ENCODE measurements at places on chromosomes 12 and 14.

DNA sequence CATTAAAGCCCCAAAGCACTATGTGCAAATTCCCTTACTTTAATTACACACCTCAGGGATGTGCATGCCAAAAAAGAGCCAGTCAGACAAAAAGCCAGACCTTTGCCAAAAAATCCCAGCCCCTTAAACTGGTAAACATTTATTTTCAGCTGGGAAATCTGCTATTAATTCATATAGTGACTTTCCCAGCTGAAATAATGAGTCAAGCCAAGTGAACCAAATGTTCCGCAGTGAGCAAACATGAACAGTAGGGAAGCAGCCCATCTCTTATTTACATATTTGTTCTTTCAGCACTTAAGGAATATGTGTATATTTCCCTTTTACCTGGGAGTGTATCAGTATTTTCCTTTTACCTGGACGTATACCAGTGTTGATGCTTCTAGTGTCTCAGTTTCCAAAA is 44.0 kb upstream of the OTX2 start:
- DNase-seq = no peak

DNA sequence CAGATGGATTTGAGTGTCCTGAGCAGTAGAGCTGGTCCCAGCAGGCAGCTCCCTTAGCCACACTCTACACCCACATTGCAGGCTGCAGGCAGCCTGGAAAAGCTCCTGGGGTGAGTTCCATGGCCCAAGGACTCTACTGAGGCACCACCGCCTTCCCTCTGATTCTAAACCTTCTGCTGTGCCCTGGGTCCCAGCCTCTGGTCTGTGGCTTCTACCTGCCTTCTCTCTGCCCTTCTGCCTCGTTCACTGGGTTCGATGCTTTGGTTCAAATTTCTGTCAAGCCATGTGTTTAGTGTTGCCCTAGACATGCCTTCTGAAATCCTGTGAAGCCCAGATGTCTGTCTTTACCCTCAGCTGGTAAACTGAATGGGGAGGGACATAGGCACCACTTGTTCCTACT is 1.5 kb upstream of the FGF6 start:
- DNase-seq = no peak

DNA sequence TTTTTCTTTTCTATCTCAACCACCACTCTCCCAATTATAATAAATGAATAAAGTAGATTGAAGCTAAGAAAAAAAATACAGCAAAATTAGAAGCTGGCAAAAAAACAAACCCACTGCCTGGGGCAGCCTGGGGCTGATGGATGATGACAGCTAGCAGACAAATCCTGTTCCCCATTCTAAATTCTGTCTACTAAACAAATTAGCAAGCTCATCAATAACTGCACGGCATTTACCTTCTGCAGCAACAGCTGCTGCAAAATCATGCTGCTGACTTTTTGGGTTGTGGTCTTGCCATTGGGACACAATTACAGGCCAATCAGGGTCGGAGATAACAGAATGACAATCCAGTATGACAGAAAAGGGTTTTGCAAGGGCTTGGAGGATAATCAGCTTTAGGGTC is 443.6 kb upstream of the SOX5 start:
- no peak for DNase-seq

DNA sequence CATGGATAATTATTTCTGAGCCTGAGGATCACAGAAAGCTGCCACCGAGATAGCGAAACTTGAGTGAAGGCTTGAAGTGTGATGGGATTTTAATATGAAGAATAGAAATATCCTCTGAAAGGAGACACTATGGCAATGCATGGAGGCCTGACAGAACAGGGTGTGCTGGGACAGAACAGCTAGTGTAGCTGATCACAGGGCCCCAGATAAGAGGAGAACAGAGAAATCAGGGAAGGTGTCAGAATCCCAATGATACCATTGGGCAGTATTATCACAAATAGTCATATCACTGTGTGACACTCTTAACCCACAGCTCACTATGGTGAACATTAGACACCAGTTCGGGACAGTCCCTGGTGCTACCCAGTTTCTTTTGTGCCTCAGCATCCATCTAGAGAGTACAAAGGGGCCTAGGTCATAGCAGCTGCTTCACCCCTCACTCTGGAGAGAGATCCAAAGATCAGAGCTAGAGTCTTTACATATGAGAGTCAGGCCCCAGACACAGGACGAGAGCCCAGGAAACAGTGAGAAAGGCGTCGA is 506 bp upstream of the OR10P1 start:
- DNase-seq = no peak

DNA sequence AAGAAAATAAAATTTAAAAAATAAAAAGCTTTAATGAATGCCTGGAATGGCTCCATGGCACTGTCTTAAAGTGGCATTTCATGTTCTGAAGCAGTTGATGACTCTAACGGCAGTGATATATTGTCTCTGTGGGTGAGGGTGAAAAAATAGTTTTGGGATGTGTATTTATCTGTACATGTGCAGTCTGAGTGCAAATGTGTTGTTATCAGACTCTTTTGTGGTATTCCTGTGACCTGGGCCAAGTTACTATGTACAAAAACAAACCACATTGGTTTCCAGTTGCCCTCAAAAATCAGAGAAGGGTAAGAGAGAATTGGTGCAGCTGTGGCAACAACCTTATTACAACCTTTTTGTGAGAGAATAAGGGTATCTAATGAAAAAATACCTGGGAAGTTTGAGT is 81.7 kb upstream of the CCDC91 start:
- no peak for DNase-seq

GRCh38 chr12:25438638-25439037 is 114.4 kb downstream of the LMNTD1 start:
- no peak for DNase-seq

GRCh38 chr12:14982562-14982961 is 9.7 kb downstream of the PDE6H start:
- no peak for DNase-seq

GRCh38 chr12:42262271-42262670 is 24.2 kb upstream of the YAF2 start:
- DNase-seq = no peak

Measured in activated effector memory CD4-positive, alpha-beta T cell treated with anti-CD3 and anti-CD28 coated beads, Interleukin-2, amount 50 U/mL, for 16 hours (primary cell).